Mesothelial cell of epicardium (in vitro differentiated cells): ENCODE measurements at places on chromosomes 5 and 9.

GRCh38 chr5:36152324-36153297, 700 bp downstream of the SKP2 start:
- peak; percentile 43 for DNase-seq

DNA sequence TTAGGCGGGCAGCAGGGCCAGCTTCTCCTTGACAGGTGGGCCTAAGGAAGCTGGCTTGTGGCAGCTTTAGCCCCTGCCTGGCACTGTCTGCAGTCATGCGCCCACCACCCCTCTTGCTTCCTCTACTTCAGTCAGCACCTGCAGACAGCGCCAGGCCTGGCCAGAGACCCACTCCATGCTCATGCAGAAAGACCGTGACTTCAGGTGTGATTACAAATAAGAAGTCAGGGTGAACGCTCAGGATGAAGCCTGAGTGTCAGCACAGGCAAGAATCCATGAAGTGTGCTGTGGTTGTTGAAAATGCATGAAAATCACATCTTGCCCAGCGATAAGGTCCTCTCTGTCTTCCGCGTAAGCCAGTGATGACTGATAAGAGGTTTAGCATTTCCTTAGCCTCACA, 3.4 kb downstream of the CSF2 start:
- DNase-seq, result no peak

DNA sequence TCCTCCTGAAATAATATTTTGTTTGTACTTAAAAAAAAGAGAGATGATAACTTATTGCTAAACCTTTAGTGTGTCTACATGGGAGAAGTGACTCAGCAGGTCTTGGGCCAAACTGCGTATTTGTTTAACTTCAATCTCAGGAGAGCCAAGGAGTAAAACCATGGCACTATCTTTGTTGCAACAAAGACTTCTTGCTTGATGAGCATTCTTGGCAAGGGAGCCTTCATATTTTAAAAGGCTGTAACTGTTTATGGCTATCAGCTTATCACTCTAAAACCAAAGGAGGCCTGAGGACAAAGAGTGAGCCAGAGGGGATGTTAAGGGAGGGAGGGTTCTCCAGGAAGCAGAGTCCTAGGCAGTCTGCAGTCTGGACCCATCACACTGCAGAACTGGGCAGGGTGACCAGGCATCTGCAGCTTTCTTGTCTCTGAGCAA, 216.2 kb upstream of the S1PR3 start:
- DNase-seq, result no peak

GRCh38 chr9:130199605-130200004, 27.4 kb downstream of the NCS1 start:
- DNase-seq, result no peak

- DNase-seq, result no peak
Observed at GRCh38 chr5:131532031-131532640, 102.9 kb downstream of the RAPGEF6 start.

- DNase-seq, result no peak
Observed at GRCh38 chr5:6488021-6488420, 39.4 kb downstream of the UBE2QL1 start.
